NCI-H524 treated with DMSO at 0.1 percent for 48 hours (cell line): ENCODE measurements at places on chromosomes 13 and 19.

GRCh38 chr19:10809651-10810285, 26.2 kb downstream of the TMED1 start:
- no peak for DNase-seq

DNA sequence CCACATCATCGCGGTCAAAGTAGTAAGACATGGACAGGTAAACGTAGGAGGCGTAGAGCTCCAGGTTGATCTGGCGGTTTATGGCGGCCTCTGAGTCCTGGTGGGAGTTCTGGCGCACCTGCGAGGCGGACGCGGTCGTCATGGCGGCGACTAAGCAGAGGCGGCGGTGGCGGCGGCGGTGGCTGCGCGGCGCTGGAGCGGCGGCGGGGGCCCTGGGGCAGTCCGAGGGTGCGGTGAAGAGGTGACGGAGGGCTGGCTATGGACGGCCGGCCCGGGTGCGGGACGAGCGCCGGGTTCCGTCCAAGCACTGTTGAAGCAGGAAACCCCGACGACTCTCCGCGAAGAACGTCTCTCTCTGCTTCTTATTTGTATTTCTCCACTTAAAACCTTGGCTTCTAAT, 484.3 kb upstream of the SGCG start:
- no peak for DNase-seq

DNA sequence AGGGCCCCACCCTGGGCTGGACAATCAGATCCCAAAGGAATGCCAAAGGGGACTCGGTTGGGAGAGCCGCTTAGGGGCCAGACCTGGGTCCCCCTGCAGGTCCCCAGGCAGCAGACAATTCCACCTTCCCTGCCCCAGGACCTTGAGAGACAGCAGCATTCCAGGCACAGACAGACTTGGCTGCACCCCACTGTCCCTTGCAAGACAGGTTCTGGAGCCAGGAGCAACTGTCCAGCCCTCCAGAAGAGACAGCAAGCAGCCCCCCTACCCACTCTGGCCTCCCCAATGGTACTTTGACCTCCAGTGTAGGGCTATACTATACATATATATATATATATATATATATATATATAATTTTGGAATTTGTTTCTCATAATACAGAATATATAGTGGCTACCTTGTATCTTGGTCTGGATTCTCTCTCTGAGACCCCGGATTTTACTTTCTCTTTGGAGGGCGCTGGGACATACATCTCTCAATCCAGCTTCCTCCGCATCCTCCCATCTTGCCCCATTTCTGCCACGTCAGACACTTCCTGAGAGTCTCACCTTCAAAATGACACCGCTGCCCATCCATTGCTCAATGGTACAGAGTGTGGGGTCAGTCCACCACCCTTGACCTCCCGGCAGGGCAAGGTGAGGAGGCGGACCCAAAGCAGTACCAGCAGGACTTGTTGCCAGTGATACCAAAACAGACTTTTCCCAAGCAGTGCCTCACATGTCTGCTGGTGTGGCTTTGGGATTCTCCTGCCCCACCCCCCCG, 12.7 kb downstream of the SMIM24 start:
- no peak for DNase-seq

DNA sequence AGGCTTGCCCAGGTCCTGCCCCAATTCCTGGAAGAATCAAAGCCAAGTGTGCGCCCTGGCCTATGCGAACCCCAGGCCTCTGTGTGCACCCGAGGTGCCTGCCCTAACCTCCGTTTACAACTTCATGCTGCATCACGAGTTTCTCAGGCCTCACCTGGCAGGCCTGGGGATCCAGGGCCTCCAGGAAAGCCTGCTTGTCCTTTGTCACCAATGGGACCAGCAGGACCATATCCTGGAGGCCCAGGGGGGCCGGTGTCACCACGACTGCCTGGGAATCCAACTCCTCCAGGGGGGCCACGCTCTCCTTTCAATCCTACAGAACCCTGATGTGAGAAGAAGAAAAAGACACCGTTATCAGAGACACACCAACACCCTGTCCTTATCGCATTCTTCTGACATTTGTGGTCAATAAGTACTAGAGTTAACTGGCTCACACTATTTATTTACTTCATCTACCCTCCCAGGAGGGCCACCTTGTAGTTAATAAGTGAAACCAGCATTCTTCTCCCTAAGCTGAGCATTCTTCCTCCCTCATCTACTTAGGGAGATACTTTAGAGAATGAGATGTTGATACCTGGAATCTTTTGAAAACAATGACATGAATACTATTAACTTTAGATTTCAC, 120.6 kb downstream of the COL4A1 start:
- DNase-seq = no peak

- no peak for DNase-seq
Observed at GRCh38 chr13:71290963-71291841, 575.8 kb downstream of the DACH1 start.

DNA sequence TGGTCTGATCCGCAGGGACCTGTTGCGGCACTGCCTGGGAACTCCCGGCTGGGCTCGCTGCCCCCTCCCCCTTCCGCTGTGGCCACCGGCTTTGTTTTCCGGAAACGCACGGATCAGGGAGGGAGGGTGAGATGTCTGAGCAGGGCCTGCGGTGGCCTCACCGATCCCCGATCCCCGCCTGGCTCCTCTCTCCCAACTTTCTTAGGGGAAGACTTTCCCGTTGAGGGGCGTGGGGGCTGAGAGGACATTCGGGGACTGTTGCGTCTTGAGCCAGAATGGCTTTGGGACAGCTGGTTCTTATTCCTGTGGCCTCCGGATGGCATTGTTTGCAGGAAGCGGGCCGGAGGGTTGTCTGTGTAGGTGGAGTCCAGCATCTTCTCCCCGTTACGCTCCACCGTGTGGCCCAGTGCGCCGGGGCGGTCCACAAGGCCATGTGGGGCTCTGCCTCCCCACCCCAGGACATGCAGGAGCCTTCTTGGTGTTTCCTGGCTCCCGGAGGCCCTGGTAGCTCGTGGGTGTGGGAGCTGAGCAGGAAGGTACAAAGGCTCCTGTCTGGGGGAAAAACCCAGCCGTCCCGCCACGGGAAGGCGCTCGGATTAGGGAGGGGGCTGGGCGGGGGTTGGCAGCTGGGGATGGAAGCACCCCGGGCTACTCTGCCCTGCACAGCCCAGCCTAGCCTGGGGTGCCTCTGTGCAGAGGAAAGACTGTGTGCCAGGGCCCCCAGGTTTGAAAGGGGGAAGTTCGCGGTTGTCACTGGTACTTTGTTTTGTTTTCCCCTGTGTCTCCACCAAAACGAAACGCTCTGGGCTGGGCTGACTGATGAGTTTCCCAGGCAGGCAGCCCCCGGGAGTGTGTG, 1.3 kb downstream of the CSNK1G2 start:
- DNase-seq = no peak

DNA sequence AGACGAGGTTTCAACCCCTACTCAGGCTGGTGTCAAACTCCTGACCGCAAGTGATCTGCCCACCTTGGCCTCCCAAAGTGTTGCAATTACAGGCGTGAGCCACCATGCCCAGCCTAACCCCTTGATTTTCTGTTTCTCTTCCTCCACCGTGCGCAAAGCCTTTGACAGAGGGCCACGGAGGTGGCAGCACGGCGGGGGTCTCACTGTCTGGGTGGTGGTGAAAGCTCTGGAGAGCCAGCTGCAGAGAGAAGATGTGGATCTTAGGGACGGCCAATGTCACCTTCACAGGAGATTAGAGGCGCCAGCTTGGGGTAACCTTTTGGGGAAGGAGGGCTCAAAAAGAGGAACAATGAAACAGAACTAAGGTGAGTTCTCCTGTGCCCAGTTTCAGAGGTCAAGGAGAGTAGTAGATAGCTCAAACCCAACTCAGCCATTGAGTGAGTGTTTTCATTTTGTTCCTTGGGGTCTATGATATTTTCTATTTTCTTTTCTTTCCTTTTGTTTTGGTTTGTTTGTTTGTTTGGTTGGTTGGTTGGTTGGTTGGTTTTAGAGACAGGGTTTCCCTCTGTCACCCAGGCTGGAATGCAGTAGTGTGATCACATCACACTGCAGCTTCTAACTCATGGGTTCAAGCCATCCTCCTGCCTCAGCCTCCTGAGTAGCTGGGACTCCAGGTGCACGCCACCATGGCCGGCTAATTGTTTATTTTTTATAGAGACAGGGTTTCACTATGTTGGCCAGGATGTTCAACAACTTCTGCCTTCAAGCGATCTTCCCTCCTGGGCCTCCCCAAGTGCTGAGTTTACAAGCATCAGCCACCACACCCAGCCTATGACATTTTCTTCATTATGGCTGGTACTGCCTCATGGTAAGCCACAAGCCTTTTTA, 37.7 kb downstream of the GPR42 start:
- DNase-seq = no peak

DNA sequence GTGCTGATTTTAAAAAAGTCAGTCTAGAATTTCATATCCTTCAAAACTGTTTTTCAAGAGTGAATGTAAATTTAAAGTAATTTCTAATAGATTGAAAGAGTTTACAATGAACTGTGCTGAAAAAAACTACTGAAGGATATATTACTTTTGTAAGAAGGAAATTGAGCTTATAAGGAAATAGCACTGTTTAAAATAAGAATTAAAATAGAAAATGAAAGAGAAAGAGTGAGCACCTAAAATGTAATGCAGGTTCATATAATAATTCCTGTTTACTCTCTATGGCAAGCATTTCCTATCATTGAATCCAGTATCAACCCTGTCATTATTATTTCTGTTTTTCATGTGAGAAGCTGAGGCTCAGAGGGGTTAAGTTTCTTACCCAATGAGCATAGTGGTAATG, 57.3 kb downstream of the AKAP11 start:
- DNase-seq = no peak

DNA sequence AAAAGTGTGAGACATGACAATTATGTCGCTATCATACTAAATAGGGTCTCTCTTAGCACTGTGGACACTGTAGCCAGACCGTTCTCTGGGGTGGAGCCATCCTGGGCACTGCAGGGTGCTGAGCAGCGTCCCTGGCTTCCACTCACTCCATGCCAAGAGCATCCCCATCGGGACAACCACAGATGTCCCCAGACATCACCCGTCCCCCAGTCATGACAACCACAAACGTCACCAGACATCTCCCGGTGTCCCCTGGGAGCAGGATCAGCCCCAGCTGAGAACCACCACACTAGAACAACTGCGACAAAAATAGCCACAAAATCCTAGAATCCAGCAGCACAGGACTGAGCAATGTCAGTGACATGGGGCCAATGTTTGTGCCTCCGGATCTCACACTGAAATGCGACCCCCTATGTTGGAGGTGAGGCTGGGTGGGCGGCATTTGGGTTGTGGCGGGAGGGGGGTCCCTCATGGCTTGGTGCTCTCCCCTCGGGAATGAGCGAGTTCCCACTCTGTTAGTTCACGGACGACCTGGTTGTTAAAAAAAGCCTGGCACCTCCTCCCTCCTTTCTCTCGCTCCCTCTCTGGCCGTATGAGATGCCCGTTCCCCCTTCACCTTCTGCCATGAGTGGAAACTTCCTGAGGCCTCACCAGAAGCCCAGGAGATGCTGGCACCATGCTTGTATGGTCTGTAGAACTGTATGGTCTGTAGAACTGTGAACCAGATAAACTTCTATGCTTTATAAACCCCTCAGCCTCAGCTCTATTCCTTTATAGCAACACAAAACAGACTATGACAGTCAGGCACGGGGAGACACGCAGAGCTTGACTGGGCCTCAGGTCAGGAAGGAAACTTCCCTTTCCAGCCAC, 93.9 kb downstream of the GADD45B start:
- no peak for DNase-seq

GRCh38 chr19:48497728-48498594, 13.7 kb downstream of the LMTK3 start:
- no peak for DNase-seq

GRCh38 chr13:44617648-44618047, 41.5 kb upstream of the TSC22D1 start:
- no peak for DNase-seq

DNA sequence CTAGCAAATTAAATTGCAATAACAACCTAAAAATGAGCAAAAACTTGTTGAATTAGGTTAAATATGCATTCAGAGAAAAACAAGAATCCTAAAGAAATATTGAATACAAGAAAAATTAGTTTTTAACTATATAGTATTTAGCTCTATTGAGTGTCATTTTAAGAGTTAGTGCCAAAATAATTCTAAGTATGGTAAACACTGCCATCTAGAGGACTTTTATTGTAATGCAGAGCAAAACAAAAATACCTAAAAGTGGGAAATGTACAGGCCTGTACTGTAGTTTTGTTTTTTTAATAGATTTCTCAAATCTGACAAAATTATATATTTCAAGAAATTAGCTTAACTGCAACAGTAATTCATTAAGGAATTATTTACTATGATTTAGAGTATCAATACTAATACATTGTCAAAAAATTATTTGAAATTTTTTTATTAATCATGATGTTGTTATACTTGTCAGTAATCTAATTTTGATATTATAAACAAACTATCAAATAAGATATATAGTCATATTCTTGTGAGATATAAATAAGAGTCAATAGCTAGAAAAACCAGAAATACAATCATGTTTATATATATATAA, 8.2 kb upstream of the PCDH9 start:
- DNase-seq = no peak

GRCh38 chr19:51904331-51905165, at the start of gene ZNF649:
ZNF649 (minus strand) TSS chr19:51905017; CDS start chr19:51900107, 4,910 bp downstream.
- peak; percentile 33 for DNase-seq

DNA sequence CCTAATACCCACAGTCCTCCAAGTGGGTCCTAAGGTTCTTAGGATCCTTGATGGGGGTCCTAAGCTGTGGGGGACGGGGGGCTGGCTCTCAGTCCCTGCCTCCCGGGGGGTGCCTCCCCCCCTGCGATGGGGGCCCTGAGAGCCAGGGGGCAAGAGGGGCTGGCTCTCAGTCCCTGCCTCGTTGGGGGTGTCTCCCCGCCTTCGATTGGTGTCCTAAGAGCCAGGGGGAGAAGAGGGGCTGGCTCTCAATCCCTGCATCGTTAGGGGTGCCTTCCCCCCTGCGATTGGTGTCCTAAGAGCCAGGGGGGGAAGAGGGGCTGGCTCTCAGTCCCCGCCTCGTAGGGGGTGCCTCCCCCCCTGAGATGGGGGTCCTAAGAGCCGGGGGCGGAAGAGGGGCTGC, 37.0 kb downstream of the SLC25A30 start:
- no peak for DNase-seq

GRCh38 chr13:47623862-47624261, 377.2 kb downstream of the SUCLA2 start:
- DNase-seq = no peak
